SHP77 treated with DMSO at 0.1 percent for 48 hours (cell line): ENCODE measurements at places on chromosomes 7 and 10.
A peak's percentile ranks its signal among the peaks of the same experiment; 100 is the strongest.

- DNase-seq: no peak
These were observed 25.1 kb downstream of the DOCK1 start for GRCh38 chr10:126930131-126930882.

DNA sequence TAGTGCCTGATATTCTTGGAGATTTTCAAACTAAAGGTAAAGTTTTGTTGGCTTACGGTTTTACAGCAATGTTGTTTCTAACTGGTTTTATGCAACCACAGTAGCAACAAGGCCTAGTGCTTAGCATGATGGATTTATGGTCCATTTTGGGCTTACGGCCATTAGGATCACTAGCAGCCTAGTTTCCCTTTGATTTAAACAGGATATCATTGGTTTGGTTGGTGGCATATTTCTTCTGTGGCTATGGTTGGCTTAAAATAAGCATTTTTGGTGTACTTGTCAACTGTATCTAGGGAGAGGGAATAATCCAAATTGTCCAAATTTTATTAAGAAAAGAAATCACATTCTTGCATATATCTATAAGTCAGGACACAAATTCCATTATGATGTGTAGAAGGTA is 194.0 kb downstream of the HDAC9 start:
- no peak for DNase-seq

GRCh38 chr7:98777051-98777450 is 92.8 kb downstream of the TMEM130 start:
- no peak for DNase-seq

DNA sequence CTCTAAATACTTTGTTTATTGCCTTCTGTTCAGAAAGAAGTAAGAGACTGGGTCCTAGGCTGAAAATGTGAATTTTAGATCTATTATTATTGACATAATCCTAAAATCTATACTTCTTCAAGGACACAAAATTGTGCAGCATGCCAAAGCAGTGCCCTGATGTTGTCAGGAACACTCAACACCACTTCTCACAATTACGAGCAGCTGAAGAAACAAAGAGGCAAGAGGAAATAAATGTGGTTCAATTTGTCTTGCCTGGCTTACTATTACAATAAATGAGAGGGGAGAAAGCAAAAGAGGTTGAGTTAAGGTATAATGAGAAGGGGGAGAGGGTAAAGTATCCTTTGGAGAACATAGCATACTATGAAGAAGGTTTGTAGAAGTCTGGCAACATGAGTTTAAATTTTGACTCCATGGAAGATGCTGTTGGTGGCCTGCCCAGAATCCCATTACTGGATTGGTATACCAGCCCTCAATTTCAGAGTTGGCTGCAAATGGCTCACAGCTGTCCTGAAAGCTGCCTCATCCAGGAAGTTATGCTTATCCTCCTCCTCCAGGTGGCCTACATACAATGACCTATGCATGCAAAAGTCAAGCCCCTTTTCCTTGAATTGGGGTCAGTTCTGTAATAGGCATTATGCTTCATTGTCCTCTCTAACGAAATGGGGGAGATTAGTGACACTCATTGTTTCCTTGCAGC is 274.6 kb upstream of the SMIM30 start:
- DNase-seq: no peak

- DNase-seq: peak; percentile 10
These were observed 67.6 kb upstream of the CTNNA3 start for GRCh38 chr10:67763499-67764011.
